Mesothelial cell of epicardium (in vitro differentiated cells): ENCODE measurements at places on chromosomes 4 and X.

DNA sequence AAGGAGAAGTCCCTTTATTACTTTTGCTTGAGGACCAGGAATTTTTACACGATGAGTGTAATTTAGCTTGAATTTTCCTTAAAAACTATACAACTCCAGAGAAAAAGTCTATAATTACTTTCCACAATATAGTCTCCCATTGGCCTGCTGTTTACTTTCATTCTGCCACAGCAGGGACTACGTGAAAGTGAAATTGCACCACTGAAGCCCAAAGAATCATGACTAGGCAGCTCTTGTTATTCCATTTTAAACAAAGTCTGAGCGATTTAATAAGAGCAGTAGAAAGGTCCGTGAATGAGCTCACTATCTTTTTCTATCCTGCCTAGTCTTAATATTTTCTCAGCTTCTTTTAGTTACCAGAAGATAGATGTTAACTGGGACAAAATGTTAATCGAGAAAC lies 68.6 kb downstream of the ADGRG4 start:
- DNase-seq, result no peak

GRCh38 chr4:24137671-24138601 lies 248.1 kb upstream of the PPARGC1A start:
- DNase-seq, result no peak

- DNase-seq, result no peak
These were observed 45.7 kb downstream of the PRPS1 start for GRCh38 chrX:107673933-107674479.

- no peak for DNase-seq
These were observed 53.8 kb upstream of the TXK start for GRCh38 chr4:48187813-48188212.

DNA sequence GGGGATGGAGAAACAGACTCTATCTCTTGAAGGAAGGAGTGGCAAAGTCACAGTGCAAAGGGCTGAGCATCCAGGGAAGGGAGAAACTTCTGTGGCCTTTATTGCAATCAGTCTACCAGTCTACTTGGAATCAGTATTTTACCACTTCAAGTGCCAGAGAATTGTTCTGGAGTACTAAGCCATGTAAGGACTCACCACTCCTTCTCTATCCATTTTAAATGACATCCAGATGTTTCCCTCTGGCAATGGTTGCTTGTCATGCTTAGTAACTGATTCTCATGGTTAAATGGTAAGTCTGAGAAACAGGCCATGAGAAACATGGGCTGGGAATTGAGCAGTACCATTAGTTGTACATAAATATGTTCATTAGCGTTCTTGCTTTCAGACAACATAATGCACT lies 21.1 kb upstream of the SMIM10 start:
- no peak for DNase-seq

GRCh38 chr4:1041147-1041935 lies 29.9 kb downstream of the FGFRL1 start:
- DNase-seq, result no peak

GRCh38 chr4:9594948-9595347 lies 150.7 kb downstream of the DEFB131A start:
- no peak for DNase-seq

GRCh38 chr4:152771741-152772533 lies 7.6 kb downstream of the TIGD4 start:
- no peak for DNase-seq

- DNase-seq, result no peak
These were observed 1.6 kb downstream of the CXCL1 start for GRCh38 chr4:73870768-73871167.

- no peak for DNase-seq
These were observed 312.5 kb upstream of the HS3ST1 start for GRCh38 chr4:11741190-11741652.

DNA sequence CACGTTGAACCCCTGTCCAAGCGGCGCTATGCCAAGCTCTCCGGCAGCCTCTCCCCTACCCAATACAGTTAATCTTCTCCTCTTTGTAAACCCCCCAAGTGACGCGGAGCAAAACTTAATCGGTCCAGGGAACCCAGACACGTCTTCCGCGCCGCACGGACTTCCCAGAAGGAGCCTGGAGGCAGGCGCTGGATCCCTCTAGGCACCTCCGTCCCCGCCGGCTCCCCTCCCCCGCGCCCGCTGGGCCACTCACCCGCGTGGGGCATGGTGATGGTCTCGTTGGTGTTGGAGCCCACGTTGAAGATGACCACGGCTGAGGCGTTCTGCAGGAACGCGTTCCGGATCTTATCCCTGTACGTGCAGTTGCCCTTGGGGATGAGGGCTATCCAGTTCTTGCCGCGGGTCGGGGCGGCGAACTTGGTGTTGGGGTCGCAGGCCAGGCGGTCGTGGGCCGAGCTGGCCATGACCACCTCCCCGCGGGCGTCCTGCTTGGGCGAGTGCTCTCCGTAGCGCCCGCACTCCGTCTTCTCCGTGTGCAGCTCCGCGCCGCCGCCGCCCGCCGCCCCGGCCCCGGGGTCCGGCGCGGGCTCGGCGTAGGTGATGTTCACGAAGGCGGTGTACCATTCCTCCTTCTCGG lies 1.1 kb downstream of the RNF150 start:
- peak; percentile 57 for DNase-seq

DNA sequence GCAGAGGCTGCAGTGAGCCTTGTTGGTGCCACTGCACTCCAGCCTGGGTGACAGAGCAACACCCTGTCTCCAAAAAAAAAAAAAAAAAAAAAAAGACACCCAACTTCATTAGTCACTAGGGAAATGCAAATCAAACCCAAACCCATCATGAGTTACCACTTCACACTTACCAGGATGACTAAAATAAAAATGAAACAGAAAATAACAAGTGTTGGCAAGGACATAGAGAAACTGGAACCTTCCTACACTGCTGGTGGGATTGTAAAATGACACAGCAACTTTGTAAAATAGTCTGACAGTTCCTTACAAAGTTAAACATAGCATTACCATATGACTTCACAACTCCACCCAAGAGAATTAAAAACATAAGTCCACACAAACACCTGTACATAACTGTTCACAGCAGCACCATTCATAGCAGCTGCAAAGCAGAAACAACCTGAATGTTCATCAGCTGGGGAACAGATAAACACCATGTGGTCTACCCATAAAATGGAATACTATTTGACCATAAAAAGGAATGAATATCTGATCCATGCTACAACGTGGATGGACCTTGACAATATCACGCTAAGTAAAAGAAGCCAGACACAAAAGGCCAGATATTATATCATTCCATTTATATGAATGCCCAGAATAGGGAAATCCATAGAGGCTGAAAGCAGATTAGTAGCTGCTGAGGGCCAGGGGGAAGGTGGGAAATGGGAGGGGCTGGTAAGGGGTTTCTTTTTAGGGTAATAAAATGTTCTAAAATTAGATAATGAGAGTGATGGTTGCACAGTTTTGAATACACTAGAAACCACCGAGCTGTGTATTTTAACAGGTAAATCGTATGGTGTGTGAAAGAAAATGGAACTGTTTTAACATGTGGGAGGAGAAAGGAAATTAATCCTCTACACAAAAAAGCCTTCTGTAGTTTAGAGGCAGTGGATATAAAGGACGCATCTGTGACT lies 18.3 kb downstream of the CD99L2 start:
- DNase-seq, result no peak

DNA sequence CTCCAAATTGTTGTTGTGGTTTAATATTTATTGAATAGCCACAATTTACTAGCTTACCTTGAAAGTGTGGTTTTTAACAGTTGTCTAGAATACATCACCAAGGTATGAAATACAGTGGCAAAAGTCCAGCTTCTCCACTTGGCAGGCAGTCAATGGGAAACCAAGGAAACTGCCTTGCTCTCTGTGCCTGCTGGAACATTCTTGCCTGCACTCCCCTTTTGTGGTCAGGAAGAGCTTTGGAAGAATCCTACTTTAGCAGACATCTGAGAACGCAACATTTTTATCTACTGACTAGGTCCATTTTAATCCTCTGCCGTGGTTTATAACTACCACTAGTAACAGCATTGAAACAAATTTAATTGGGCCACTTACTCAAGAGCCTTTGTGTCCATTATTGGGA lies 64.5 kb downstream of the TENM3 start:
- DNase-seq, result no peak

GRCh38 chr4:55549888-55550287 lies 3.2 kb upstream of the CLOCK start:
- no peak for DNase-seq

DNA sequence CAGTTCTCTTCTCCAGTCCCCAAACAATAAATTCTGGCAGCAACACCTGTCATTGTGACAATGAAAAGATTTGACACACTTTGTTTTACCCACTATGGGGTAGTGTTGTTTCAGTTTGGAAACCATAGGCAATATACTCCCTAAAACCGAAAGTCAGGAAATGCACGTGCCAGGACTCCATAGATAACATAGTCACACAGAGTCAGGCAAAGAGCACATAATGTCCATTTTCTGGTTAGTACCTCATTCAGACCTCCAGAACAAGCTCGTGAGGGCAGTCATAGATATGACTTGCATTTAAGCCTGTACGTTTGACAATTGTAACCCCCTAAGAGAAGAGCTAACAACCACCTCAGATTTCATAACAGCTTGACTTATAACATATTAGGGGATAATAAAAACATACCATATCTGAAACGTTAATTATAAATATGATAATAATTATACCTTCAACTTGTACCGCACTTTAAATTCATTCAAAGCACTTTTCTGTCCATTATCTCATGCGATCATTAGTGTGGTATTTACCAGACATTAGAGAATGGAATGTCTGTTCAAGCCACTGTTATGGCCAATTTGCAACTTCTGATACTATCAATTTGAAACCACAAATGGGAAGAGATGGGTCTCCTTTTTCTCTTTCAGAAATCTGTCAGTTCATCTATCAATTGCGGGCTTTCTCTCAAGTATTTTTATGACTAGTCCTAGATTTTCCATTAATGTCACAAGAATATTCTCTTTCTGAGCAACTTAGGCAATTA lies 147.4 kb downstream of the LDB2 start:
- no peak for DNase-seq

- DNase-seq, result no peak
These were observed 36.7 kb downstream of the LANCL3 start for GRCh38 chrX:37608156-37608555.

DNA sequence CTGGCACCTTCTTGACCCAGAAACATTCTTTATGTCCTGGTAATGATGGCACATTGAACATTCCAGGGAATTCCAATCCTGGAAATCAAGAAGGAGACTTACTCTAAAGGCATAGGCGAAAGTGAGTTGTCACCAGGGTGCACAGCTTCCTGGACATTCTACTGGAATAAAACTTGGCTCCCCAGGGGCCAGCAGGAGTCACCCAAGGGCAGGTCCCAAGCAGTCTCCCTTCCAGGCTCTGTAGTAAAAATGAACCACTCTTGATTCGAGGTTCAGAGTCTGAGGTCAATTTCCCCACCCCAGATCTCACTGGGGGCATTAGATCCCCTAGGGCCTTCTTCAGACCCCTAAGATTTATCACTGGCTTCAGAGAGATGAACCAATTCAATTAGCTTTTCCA lies 338.7 kb upstream of the GATB start:
- no peak for DNase-seq

DNA sequence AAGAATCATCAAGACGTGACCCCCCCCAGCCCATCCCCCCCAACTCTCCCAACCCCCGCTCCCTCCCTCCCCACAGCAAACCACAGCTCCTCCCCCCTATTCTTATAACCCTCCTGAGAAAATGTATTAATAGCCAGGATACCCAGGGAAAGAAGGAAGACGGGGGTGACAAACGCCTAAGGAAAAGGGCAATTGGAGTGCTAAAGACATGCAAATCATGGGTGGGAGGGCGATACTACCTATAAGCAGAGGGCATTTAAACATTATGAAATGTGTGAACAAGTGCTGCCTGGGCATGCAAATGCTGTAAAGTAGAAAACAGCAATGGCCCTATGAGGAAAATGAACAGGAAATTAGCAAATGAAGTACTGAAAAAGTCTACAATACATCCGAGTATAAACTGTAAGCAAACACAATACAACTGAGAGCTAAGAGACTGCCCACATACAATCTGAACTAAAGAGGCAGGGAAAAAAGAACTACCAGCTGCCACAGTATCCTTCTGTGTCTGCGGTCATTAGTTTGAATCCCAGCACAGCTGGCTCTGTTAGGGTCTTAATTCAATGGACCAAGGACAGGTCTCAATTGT lies 2.4 kb downstream of the CXXC4 start:
- DNase-seq, result no peak

DNA sequence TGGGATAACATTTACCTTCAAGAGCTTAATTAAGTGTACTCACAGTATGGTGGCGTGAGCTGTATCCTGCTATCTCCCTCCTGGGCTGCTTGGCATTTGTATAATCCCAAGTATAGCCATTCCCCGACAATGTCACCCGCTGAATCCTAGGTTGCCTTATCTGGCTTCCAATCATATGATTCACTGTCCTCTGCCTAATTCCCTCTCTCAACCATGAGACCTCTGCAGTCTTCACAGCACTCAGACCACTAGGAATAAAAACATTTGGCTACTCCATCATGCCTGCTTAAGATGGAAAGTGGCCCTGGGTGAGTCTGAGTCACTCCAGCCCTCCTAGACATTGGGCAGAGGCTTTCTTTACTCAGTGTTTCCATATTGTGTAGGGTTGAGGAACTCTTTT lies 28.9 kb upstream of the WDFY3 start:
- DNase-seq, result no peak

- DNase-seq, result no peak
These were observed 330.3 kb downstream of the BCOR start for GRCh38 chrX:39767446-39767845.

DNA sequence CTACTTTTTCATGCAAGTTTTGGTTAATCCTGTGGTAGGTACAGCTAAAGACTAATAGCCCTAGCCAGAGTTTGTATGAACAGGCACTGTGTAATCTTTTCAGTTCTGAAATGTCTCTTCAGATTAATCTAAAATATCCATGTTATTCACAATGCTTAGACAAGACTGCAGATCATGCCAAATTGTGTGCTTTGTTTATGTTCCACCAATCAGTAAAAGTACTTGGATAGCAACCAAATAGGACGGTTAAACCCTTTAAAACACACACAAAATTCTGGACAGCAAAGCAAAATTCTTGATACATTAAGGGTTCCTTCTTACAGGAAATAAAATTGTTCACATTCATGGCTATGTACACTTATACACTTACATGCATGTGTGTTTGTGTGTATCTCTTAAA lies 139.1 kb downstream of the KLHL13 start:
- DNase-seq, result no peak

DNA sequence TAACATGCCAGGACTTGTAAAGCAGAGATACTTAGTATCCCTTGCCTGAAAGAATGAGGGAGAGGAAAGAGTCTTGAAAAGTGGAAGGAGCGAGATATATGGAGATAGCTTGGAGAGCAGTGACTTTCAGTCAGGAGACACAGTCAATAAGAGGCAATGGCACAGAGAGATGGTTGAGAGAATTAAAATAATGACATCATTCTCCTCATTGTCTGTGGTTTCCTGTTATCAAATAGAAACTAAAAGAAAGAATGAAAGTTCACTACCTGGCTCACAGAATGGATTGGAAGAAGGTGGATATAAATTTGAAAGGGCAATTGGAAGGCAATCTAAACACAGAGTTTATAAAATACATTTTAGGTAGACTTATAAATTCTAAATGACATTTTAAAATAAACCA lies 760.2 kb upstream of the AADAT start:
- no peak for DNase-seq

GRCh38 chr4:152074573-152074972 lies 313.8 kb upstream of the GATB start:
- no peak for DNase-seq
